ENCODE measurements at places on chromosomes 13 and 19.
A peak's percentile ranks its signal among the peaks of the same experiment; 100 is the strongest.

DNA sequence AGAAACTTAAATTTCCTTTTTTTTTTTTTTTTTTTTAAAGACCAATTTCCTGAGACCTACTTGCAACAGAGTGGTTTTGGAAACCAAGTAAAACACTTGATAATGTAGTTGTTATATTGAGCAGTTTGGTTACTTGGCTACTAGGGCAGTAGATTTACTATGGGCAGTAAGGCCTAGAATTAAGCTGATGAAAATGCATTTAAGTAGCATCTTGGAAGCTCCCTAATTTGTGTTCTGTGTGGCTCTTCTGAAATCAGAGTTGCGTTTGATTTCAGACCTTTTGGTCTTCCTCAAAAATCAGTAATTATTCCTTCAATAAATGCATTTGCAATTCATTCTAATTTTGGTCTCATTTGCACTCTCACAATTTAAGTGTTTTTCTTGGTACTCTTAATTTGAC, 810 bp downstream of the GPR180 start:
- DNase-seq, result no peak

GRCh38 chr13:80040981-80041317, 300.0 kb downstream of the SPRY2 start:
- no peak for DNase-seq

DNA sequence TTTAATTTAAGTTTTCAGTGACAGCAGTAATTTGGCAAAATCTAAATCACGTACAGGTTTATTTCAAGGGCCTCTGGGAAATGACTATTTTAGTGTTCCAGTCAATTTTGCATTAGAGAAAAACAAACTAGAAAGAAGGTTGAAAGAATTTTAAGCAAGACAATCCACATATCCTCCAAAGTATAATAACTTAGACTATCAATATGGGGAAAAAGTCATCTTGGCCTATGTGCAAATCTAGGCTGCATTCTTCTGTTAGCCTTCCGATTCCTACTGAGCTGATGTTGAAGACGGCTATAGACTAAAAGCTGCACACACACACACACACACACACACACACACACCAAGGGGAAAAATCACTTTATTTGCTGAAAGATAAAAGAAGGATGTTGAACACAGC, 81.3 kb downstream of the SLITRK6 start:
- DNase-seq, result no peak

- DNase-seq, result peak; percentile 45
These were observed at the start of gene ARHGAP45 for GRCh38 chr19:1066748-1067340. Gene ARHGAP45 (plus strand): TSS chr19:1067167. CDS start chr19:1067406, 239 bp downstream.

DNA sequence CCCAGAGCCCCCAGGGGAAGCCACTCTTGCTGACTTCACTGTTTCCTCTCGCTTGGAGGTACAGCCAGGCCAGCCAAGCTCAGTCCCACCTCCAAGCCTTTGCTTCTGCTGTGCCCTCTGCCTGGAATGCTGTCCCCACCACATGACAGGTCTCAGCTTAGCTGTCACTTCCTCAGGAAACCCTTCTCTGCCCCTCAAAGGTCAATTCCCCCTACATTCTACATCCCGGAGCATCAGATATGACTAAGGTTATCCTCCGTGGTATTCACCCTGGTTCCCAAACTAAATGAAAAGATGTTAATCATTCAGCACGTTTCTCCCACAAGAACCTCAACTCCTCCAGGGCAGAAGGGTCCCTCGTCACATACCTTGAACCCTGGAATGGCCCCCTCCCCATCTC, 53.5 kb downstream of the PTPRS start:
- DNase-seq, result no peak

DNA sequence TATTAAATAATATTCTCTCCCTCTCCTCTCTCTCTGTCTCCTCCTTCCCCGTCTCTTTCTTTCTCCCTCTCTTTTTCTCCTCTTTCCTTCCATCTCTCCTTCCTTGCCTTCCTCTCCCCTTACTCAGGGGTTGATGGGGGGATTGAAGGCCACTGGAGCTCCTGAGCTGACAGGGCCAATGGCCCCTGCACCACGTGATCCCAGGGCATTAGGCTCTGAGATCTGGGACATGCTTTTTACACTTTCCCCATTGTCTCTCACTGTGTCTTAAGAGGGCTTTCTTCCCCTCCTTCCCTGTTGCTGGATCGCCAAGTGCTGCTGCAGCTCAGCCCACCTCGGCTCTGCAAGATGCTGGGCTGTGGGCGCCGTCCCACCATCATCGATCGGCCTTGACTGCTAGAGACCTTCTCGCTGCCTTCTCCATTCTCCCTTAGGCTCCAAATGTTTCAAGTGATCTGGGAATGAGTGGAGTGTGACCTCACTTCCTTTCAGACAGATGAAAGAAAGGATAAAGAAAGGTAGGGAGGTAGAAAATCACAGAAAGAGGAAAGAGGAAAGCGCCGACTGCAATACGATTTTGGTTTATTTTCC, 42.2 kb downstream of the COL4A1 start:
- no peak for DNase-seq

GRCh38 chr19:49361438-49362047, 673 bp downstream of the TEAD2 start:
- DNase-seq, result no peak

- no peak for DNase-seq
These were observed 25.6 kb upstream of the NDFIP2 start for GRCh38 chr13:79455331-79455730.

DNA sequence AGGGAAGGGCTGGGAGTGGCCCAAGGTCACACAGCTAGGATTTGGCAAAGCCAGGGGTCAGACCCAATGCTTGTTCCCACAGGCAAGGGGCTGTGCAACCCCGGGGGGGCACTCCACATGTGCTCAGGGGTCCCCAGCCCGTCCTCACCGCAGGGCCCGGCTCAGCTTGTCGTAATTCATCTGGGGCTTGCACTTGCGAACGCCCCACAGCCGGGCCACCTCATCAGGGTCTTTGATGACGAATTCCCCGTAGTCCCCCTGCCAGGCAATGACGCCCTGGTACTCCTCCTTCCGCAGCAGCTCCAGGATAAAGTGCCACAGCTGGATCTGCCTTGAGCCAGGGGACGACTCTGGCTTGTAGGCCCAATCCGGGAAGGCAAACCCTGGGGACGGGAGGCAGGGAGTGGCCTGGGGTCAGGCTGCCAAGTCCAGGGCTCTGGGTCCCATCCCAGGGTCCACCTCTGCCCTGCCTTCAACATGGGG, 4.7 kb downstream of the ERF start:
- no peak for DNase-seq

GRCh38 chr13:103276775-103277498, 210.7 kb upstream of the SLC10A2 start:
- no peak for DNase-seq

- DNase-seq, result no peak
These were observed 688 bp downstream of the ZNF225 start for GRCh38 chr19:44113784-44114390.

GRCh38 chr13:51873117-51873798, 11.5 kb downstream of the CCDC70 start:
- DNase-seq, result no peak

GRCh38 chr13:75764926-75765310, 128.8 kb downstream of the LMO7 start:
- no peak for DNase-seq
